ENCODE measurements at places on chromosomes 1 and 21.

DNA sequence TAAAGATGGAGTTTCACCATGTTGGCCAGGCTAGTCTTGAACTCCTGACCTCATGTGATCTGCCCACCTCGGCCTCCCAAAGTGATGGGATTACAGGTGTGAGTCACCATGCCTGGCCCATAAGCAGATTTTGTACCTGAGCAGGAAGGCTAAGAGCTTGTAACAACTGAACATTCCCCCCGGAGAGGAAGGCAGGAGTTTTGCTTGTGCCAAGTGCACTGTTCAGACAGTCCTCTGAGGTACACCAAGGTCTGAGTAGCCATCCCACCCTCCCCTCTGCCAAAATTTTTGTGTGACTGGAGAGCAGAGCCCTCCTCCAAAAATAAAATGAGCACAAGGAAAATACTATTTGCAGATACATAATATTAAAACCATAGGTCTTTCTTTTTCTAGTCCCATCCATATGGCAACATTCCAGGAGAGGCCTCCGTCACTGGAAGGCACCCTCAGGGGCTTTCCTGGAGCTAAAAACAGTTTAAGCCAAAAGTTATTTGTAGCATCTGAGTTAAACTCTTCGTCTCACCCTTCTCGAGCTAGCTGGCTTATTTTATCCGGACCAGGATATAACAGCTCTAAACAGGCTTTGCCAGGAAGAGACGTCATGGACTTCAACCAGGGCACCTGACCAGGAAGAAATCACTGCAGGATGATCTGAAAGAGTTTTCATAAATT is 27.2 kb downstream of the CAPN2 start:
- no peak for DNase-seq

DNA sequence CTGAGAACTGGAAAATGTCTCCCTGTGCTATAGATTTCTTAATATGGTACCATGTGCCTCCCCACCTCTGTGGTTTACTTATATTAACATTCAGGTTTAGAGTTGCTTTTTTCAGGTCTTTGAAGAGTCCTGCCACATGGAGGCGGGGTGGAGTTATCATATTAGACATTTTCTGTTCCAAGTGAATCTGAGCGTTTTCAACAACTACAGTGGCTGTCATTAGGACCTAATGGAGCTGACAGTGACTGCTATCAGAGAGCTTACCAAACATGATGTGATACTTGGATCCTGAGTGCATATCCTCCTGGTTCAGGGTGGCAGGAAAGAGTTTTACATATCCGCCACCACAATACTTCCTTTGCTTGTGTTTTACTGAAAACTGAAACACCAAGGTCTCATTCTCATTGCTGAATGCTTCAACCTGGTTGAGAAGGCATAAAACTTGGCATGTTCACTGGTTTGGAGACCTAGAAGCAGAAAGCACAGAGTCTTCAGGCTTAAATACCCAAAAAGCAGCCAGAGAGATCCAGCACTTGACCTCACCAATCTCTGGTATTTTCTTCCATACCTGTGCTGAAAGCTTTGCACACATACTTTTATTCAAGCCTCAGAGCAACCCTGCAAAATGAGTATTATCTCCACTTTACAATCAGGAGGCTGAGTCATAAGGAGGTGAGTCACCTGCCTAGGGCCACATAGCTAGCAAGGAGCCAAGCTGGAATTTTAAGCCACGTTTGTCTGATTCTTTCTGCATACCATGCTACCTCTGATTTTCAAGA is 47.4 kb upstream of the OSBPL9 start:
- peak; percentile 4 for DNase-seq

DNA sequence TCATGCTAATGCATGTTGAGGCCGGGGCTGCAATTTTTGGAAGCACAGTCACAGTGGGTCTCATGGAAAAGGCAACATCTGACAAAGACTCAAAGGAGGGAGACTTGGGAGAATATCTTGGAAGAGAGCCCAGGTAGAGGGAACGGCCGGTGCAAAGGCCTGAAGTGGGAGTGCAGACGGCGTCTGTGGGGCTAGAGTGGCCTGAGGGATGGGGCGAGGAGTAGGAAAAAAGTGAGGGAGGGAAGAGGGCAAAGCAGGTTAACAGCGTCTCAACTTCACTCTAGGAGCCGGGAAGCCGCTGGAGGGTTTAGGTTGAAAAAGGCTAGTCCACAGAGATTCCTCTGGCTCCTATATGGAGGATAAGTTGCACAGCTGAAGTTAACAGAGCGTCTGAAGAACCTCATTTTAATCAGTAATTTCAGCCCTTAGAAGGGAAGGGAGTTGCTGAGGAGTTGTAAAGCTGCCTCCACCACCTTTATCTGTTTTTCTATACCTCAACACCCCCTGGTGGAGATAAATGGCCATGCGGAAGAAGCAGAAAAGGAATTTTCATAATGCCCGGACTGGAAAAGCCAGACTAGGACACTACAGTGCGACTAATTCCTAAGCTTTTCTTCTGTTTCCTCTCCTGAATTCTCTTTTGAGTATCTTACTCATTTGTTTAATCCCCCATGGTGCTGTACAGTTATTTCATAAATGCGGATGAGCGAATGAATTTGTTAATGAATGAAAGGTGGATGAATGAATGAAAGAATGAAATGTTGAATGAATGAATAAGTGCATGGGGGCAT is 78.7 kb upstream of the ZNF281 start:
- DNase-seq, result no peak

GRCh38 chr1:173467426-173467825 is 9.7 kb upstream of the PRDX6 start:
- DNase-seq, result no peak

DNA sequence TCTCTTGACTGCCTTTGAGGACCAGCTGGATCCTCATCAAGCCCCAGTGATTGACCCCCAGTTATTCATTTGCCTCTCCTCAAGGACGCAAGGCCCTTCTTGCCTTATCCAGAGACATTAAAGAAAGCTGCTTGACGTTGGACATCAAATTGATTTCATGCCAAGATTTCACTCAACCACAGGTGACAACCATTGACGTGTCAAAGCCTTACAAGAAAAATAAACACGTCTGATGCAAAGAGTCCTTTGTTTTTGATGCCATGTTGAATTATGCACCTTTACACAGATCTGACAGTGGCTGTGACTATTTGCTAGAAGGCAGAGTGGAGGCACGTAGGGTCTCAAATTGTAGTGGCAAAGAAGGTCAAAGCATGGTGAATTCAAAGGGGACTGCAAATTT is 666.2 kb upstream of the CAMK1G start:
- no peak for DNase-seq

- DNase-seq, result no peak
These were observed 813.2 kb downstream of the PLA2G4A start for GRCh38 chr1:187641907-187642306.

DNA sequence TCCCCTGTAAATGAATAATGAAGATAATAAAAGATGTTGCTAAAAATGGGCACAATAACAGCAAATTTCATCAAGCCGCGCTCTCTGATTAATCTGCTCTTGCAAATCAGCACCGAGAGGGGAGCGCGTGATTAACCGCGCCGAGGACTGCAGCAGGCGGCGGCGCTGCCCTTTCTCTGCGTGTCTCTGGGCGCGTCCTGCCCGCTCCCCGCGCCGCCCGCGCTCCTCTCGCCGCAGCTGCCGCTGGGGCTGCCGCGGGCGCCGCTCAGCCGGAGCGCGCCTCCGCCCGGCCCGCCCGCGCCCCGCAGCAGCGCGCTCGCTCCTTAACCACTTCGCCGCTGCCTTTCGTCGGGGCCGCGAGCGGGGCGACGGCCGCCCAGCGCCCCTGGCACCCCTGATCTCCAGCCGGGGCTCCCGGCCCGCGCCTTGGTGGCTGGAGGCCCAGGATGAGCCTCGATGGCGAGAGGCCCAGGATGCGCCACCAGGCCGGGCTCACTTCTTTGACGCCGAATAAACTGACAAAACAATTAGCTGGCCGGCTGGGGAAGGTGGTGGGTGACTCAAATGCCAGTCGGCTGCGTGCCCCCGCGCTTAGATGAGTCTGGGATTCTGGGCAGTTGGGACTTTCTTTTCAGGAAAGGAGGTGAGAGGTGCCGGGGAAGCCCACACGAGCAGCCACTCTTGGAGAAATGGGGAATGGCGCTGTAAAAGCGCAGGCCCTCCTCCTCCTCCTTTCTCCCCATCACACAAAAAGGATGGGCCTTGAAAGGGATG is 221.4 kb upstream of the PKN2 start:
- DNase-seq, result no peak
